AG09319 (cell line): ENCODE measurements at places on chromosomes 3 and 15.
A peak's percentile ranks its signal among the peaks of the same experiment; 100 is the strongest.

DNA sequence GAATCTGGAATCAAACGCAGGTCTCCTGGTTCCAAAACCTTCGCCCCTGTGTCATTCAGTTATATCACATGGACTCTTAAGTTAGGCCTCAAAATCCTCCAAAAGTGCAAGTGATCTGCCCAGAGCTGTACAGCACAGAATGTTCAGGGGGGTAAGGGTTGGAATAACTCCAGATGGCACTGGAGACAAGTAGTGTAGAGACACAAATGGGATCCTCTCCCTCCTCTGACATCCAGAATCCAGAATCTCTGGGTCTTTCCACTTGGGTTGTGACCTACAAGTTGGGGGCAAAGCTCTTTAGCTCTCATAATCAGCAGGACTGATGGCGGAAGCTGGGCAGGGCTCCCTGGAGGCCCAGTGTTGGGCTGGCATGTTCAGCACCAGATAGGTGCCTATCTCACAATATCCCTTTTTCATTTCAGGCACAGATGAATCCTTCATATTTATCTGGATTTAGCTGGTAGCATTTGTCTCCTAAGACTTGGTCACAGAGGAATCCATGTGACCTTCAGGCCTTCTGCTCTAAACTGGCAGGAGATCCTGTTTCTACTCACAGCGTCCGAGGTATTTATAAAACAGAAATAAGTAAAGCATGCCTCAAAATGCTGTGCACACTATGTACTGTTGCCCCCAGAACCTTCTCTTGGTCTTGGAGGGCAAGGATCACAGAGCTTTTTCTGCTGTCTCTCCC, 15.4 kb downstream of the ABHD2 start:
- DNase-seq: no peak

DNA sequence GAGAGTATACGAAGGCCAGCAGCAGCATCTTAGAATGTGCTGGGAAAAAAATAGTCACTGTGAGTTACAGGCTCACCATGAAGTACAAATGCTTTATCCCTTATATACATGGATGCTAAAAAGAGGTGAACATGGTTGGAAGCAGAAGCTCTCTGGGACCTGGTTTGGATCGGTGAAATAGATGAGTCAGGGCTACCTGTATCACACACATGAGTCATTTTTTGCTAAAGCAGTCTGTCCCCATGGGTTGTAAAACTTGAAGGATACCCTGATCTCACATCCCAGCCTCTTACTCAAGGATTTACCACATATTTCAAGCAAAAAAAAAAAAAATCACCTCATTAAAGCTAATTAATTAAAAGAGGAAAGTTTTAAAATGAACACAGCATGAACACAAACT, 6.9 kb upstream of the SERPINI2 start:
- DNase-seq: no peak

DNA sequence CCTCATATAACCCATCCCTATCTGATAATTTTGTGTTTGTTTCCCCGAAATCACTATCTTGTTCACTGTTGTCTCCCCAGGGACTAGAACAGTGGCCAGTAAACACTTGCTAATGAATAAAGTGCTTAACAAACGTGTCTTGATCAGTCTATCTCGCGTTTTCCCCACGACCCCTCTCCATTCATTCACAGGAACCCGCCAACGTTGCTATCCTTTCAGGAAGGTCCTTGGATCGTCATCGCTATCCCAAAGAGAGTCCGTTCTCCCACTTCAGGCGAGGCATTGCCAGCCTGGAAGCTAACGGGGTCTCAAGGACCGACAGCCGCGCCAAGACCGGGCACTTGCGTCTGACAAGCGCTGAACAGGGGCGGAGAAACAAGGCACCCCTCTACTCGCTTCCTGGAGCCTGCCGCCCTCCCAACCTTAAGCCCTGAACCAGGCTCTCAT, 344 bp downstream of the LINS1 start:
- DNase-seq: no peak

GRCh38 chr3:174425422-174425821, 433.7 kb upstream of the NAALADL2 start:
- no peak for DNase-seq

DNA sequence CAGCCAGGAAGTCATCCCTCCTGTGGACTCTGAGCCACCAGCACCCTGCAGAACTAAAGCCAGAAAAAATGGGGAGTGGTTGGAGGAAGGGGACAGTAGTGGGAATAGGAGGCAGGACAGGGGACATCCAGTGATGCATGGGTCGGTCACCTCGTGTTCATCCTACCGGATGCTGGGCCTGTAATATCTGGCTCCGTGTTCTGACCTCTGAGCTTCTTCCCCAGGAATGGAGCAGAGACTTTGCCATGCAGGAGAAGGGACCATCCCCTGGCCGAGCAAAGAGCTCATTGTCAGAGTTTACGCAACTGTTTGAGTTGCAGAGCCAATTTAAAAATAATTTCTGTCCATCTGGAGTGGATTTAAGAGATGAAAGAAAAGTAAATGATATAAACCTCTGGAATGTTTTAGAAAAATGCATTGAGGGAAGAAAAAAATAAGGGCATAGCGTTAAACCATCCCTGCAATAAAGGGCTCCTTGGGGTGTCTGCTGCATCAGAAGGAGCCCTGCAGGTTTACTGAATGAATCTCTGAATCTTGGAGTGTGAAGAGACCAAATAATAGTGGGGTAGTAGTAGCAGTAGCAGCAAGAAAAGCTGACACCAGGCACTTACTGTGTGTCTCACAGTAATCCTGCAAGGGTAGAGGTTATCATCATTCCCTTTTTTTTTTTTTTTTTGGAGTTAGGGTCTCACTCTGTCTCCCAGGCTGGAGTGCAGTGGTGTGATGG, 70.9 kb downstream of the AAGAB start:
- peak; percentile 72 for DNase-seq

DNA sequence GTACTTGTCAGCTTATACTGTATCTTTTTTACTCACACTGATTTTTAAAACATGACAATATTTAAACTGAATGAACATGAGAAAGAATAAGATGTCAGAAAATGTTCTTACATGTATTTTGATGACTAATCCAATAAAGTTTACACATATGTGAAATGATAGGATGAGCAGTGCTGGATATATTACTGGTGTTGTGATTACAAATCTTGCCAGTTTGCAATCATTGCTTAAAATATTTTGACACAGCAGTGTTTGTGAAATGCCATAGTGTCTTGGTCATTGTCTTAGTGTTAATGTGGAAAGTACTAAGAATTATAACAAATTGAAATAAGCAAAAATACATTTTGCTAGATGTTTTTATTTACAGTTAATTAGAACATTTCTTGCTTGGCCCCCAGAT, 118.7 kb upstream of the MLF1 start:
- no peak for DNase-seq

- no peak for DNase-seq
These were observed 485 bp downstream of the CELF6 start for GRCh38 chr15:72319360-72319984.

DNA sequence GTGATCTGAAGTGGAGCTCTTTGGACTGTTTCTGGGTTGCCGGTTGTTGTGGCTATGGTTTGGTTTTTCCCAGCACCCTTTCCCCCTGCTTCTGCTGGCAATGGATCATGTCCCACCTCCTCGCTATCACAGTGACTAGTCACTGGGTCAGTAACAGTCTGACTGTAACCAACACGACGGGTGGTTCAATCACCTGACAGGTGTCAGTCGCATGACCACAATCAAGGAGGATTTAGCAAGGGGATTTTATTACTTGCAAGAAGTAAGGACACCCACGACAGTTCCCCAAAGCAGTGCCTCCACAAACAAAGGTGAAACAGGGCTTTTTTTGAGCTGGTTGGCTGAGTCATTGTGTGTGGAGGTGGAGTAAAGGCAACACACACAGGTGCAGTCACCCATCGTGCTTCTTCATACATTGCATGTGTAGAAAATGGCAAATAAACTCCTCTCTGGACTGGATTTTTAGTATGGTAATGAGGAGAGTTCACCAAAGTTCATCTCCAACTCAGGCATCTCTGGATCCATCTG, 58.8 kb upstream of the FAM3D start:
- no peak for DNase-seq

GRCh38 chr3:124592658-124593441, 137.4 kb upstream of the UMPS start:
- no peak for DNase-seq

DNA sequence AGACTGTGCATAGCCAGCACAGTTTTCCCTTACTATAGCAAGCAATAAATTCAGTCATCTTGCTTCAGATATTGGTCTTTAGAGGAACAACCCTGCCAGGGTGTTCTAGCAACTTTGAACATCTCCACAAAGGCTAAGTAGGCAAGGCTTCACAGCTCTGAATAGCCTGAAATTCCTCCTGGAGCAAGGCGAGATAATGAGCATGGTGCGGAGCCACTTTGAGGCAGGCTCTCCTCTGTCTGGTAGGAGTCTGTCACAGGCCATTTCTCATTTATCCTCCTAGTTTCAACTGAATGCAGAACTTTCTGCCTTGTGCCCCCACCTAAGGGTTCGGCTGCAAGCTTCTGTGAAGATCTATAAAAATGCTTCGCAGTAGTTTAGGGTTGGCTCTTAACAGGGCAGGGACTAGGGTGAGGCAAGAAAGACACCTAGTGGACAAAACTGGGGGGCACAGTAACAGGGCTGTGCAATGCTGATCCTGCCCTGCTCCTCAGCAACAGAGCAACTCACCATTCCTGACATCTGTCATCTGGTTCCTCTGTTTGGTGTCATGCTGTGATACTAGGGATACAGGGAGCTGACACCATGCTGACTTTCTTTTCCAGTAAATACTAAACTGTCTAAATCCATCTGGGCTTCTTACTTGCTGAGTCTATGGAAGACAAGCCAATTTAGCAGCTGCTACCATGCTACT, 16.6 kb upstream of the EHHADH start:
- DNase-seq: no peak

GRCh38 chr3:196292286-196292923, 4.9 kb upstream of the PCYT1A start:
- no peak for DNase-seq

GRCh38 chr3:28698706-28699105, 350.1 kb upstream of the AZI2 start:
- no peak for DNase-seq

- DNase-seq: no peak
These were observed 78.2 kb downstream of the EFL1 start for GRCh38 chr15:82184355-82184754.

DNA sequence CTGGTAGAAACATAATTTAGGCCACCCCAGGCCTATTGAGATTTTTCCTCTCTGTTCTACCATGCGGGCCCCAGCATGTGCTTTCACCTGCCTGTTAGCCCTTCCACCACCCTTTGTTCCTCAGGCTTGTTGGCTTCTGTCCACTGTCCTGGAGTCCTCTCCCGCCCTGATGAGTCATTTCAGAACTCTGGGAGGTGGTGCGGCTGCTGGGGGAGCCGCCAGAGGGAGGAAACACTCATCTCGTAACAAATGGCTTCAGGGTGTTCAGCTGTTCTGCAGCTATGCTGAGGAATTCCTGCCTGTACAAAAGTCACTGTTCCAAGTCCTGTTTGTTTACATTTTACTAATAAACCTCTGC, 36.3 kb downstream of the LRTM1 start:
- peak; percentile 92 for DNase-seq

- no peak for DNase-seq
These were observed 7.7 kb downstream of the CAPN3 start for GRCh38 chr15:42367041-42367440.

DNA sequence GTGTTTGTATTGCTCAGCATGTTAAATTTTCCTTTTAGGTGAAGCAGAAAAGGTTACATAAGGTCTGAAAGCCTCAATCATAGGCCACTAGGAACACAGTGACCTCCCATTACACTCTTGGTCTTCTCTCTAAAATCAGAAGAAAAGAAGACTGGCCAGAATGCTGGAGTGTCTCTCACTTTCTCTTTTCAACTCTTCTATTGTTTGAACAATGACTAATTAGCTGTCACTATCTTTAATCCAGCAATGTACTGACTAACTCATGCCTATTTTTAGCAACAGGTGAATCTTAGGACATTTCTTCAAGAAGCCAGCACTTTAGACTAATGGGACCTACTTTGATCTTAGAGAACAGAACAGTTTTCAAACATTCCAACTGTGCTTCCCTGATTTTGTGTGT, 142.8 kb downstream of the TGFBR2 start:
- no peak for DNase-seq

DNA sequence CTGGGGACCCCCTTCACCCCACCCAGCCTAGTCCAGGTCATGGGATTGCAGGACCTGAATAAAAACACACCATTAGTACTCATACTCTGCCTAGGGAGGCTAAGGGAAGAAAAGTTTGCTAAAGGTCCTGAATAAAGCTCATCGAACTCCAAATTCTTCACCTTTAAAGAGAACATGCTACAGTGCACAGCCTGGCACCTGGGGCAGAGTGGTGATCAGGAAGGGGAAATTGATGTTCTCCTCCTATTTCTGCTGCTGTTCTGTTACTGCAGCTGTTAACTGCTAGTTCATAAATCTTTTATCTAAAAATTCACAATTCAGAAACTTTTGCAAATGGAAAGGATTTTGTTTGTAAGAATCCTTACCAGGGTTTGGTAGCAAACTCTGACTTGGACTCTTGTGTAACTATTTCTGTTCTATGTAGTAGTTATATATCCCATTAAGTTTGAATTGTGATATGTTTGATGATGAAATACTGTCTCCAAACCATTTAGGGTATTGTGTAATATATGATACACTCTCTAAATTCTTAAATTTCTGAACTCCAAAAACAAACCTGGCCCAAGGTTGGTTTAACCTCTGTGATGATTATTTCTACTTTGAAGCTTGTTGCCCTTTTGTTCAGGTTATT, 27.9 kb downstream of the MCTP2 start:
- DNase-seq: no peak

- DNase-seq: no peak
These were observed 67.3 kb upstream of the ONECUT1 start for GRCh38 chr15:52857471-52857870.

- DNase-seq: no peak
These were observed 33.0 kb downstream of the ALDH1L1 start for GRCh38 chr3:126147147-126147931.

DNA sequence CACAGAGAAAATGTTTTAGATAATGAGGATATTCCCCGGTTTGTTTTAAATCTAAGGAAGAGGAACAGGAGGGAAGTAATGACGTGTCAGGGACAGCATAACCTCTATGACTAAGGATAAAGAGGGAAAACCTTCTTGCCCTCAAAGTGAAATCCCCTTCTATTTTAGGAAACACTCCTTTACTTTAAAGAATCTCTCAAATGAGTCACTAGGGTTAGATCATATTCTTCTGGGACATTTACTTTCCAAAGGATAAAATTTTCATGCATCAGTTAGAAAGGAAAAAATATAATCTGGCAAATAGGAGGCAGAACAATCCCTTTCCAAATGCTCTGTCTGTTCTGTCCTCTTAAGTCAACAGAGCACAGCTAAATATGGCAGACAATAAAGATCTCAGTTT, 43.2 kb upstream of the UBE2E2 start:
- peak; percentile 52 for DNase-seq

- no peak for DNase-seq
These were observed 121.8 kb upstream of the ATP11B start for GRCh38 chr3:182671541-182671940.

GRCh38 chr3:29186131-29186599, 94.7 kb upstream of the RBMS3 start:
- peak; percentile 75 for DNase-seq

DNA sequence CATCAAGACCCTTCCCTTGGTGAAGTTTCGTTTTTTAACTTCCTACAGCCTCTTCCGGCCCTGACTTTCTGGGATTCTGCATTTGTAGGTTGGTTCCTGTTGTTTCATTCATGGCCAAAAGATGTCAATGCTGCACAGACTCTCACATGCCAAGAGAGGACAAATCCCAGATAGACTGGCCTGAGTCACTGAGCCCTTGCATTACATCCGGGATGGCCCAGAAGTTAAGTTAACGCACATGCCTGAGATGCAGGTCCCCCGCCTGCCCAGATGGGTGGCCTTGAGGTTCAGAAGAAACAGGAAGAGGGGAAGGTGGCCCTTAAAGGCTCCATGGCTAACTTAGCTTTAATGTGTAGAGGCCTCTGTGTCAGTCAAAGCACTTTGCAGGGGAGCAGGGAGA, 51.6 kb upstream of the SRGAP3 start:
- DNase-seq: no peak
